ENCODE measurements at places on chromosomes 12 and 14.

DNA sequence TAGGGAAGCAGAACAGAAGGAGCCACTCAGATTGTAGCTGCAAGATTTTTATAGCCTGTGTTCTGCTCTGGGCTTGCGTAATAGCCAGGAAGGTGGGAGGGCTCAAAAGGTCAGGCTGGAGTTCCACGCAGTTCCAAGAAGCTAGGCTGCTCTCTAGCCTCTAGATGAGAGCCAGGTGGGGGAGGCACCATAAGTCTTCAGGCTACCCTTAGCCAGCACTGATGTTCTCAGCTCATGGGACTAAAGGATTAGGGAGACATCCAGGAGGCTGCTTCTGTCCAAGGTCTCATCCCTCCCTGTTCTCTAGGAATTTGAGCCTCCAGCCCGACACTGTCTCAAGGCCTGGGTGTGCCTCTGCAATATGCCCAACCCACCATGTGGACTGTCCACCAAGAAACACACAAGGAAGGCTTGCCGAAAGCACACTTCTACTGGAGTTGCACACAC lies 1.7 kb downstream of the LMBR1L start:
- DNase-seq: no peak

GRCh38 chr12:45246236-45246635 lies 30.3 kb downstream of the ANO6 start:
- no peak for DNase-seq

DNA sequence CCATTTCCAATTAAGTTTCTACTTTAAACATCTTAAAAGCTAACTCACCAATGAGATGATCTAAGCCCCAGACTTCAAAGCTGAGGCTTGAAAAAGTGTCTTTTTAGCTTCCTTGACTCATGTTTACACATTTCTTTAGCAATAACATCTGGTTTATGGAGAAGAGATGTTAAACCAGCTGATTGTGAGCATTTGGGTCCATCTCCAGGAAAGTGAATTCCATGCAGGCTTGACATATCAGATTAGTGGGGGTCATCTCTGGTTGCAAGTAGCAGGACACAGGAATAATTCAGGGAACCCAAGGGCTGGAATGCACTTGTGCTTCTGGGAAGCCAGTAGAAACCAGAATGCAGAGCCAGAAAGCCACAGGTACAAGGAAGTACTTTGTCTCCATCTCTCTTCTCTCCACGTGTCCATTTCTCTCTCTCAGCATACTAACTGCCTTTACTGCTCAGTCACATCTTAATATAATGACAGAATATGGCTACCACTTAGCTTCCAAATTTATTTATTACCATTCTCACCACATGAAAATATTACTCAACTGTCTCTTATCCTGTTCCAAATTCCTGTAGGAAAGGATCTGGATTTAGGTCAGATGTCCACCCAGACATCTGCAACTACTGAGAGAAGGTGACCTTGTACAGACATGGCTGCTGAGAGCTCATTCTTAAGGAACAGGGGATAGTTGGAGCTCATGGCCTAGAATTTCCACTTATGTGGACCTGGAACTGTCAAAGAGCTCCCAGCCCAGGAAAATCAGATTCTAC lies 104.4 kb downstream of the SCN8A start:
- DNase-seq: no peak

GRCh38 chr12:47849261-47849660 lies 29.6 kb upstream of the HDAC7 start:
- DNase-seq: no peak

DNA sequence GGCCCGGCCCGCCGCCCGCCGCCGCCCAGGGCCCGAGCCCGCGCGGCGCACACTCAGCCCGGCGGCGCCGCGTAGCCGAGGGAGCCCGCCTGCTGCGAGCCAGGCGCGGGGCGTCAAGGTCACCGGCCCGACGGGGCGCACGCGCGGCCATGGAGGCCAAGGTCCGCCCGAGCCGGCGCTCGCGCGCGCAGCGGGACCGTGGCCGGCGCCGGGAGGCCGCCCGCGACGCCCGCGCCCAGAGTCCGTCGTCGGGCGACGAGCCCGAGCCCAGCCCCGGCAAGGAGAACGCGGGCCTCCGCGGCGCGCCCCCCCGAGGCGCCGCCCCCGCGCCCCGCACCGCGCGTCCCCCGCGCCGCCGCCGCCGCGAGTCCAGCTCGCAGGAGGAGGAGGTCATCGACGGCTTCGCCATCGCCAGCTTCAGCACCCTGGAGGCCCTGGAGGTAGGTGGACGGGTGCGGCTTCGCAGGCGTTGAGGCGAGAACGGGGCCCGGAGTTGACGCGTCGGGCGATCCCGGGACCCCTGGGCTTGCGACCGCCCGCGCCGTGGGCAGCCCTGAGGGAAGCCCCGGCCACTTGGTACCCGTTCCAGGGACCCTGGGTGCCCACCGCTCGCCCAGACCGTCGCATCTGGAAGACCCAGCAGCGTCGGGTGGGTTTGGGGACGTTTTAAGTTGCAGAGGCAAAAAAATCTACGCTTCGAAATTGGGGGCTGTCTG lies 629 bp downstream of the FBRSL1 start:
- DNase-seq: no peak

DNA sequence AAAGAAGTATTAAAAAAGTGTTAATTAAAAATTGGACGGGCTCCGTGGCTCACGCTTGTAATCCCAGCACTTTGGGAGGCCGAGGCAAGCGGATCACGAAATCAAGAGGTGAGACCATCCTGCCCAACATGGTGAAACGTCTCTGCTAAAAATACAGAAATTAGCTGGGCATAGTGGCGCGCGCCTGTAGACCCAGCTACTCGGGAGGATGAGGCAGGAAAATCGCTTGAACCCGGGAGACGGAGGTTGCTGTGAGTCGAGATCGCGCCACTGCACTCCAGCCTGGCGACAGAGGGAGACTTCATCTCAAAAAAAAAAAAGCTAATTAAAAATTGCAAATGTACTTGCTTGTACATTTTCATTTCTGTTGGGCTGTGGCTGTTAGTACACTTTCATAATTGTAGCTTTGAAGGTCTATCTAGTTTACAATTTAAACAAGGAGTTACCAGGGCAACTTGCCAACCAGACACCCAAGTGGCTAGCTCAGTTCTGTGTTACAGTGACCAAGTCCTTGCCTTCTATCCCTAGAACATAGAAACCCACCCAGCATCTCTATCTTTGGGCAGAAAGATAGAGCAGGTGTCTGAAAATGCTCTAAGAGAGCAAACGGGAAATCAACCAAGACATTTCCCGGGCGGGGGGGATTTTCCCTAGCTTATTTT lies 1.2 kb downstream of the COA8 start:
- no peak for DNase-seq

DNA sequence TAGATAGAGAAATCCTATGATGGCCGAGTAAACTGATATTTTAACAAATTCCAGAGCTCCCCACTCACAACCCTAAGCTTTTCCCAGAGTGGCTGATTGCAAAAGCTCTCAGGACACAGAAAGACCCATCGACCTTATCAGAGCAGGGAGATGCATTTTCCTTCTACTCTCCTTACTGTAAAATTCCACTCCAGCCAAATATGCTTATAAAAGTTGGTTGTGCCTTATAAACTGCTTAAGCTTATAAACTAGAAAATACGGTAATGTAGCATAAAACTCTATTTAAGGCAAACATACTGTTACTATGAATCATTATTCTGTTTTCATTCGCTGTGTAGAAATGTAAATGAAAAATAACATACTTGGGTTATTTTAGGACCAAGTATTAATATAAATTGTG lies 41.6 kb upstream of the TRHDE start:
- no peak for DNase-seq

DNA sequence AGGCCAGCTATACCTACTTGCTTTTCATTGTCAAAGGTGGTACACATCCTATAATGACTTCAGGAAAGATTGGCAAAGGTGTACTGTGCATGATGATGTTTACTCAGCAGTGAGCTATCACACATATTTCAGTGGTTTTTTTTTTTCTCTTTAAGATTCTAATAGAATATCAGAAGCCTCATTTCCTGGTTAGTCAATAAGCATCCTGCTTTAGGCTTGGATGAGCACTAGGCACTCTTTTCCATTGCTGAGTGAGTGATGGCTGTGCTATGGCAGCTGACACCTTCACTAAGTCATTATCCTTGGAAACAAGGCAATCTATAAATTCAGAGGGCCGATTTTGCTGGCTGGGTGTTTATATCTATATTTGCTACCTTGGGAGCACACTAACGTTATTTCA lies 161.1 kb upstream of the RASSF8 start:
- no peak for DNase-seq

DNA sequence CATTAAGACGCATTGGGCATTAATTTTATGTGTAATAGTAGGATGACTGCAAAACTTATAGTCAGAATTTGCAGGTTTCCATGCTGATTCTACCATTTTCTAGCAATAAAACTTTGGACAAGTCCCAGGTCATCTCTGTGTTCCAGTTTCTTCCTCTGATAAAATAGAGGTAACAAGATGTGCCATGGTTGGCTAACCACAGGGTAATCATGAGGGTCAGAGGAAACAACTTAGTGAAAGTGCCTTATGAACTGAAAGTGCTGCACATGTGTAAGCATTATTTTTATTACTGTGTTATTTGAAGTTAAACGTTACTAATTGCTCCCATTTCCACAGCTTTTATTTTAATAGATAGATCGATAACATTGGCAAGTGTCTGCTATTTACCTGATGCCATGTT lies 21.1 kb downstream of the SMCO2 start:
- DNase-seq: no peak

DNA sequence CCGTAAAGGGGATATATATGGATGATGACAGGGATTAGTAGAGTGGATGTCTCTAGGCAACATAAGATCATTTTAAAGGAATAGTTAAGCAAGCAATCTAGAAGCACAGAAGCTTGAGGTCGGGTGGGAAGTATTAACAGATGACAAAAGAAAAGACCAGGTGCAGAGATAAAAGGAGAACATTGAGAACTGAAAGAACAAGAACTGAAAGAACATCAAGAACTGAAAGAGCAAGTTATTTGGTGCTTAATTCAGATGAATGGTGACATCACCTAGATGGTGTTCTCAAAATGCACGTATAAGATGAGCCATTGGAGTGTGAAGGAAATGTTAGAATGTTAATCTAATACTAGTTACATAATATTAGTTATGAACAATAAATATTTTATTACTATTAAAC lies 224.0 kb upstream of the PDE3A start:
- DNase-seq: no peak

DNA sequence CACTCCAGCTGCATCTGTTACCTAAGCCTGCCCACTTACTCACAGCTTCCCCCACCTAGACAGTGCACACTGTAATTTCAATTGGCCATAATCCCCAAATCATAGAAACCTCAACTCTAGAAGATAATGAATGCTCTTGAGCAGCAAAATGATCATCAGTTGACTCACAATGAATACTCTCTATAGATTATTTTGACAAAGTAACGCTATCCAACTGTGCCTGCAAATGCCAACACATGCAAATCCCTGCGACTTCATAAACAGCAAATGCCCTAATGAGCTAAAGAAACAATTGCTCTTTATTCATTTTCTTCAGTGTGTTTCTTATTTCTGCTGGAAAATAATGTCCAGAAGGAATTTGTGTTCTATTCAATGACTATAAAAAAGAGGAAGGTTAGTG lies 319.5 kb downstream of the PAWR start:
- DNase-seq: no peak

DNA sequence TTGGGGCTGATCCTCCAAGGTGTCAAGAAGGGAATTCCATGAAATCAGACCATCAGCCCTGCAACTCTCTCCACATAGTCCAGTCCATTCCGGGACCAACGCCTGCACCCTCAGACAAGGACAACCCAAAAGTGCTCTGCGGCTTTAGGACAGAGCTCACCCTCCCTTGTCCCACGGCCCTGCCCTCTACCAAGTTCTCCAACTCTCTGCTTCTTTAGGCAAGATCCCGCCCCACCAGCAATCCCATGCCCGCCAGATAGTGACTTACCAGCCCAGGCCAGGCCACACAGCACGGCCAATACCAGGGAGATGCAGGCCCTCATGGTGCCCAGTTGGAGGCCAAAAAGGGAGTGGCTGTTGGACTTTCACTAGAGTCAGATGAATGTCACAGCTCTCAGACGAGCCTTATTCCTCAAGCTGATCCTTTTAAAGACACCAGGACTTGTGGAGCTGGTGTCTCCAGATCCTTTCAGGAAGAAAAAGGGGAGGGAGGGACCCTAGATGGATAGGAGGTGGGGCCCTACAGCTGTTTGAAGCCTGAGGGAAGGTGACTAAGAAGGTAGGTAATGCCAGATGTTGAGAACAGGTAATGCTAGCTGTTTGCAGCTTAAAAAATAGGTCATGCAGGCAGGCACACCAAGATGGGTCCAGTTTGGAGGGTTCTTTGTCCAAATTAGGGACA lies at the start of gene ENDOU:
ENDOU (minus strand) TSS at position 400 of the 682 bp plus-strand sequence; CDS start at position 323, 77 bp downstream.
- no peak for DNase-seq

DNA sequence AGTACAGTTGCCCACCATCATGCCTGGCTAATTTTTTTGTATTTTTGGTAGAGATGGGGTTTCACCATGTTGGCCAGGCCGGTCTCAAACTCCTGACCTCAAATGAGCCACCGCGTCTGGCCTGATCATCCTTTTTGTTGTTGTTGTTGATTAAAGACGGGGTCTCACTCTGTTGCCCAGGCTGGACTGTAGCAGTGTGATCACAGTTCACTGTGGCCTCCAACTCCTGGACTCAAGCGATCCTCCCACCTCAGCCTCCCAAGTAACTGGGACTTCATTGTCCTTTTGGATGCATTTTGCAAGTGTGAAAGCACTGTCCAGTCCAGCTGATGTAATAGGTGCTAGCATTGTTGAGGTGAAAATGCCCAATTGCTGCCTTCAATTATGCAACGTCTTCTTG lies 27.1 kb upstream of the ATXN2 start:
- DNase-seq: no peak

GRCh38 chr12:4135919-4136605 lies 137.5 kb upstream of the CCND2 start:
- no peak for DNase-seq

DNA sequence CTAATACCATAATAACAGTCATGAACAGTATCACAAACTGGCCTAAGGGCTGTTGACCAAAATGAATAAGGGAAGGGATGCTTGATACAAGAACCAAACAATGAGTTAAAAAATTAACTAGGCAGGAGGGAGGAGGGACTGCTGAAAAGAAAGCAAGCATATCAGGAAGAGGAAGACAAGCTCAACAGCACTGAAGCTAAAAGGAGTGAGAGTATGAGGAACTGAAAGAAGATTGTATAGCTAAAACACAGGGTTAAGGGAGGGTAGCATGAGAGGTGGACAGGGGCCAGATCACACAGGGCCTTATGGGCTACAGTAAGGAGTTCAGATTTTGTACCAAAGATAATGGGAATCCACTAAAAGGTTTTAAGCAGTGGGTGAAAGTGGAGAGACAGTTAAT lies 34.1 kb downstream of the ITGA7 start:
- DNase-seq: no peak

GRCh38 chr12:1993871-1994371 lies 10.3 kb downstream of the DCP1B start:
- DNase-seq: no peak

DNA sequence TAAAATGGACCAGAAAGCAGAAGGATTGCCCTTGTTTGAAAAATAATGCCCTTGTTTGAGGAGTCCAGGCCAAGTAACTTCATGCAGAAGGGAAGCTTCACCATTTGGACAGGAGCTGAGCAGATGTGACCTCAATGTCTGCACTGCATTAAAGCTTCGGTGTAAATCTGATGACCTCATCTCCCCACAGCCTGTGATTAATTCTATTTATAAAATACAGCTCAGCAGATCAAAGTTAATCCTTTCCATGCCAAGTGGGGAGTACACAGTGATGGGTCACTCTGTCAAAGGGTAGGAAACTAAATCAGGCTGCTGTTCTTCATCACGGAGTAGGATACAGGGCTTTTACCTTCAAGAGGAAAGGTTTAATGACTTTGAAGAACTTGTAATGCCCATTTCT lies 533.7 kb downstream of the RPS29 start:
- DNase-seq: no peak
